ENCODE measurements at places on chromosomes 5 and 9. TPM values are rescaled to one million over a fixed set of nuclear protein-coding genes. Genes with fewer than 3 reads are reported as not detected.

IL4 gene
- 8.1 TPM for total RNA-seq

KIF12 gene
- not detected for total RNA-seq

PPP1R2B gene
- total RNA-seq, result 0.39 TPM

RLN1 gene
- total RNA-seq, result 1.5 TPM

LRRC70 gene
- 21.2 TPM for total RNA-seq

Data from natural killer cell (primary cell).